ENCODE measurements at places on chromosomes 3 and 15. TPM values are rescaled to one million over a fixed set of nuclear protein-coding genes. Genes with fewer than 3 reads are reported as not detected.

DNA sequence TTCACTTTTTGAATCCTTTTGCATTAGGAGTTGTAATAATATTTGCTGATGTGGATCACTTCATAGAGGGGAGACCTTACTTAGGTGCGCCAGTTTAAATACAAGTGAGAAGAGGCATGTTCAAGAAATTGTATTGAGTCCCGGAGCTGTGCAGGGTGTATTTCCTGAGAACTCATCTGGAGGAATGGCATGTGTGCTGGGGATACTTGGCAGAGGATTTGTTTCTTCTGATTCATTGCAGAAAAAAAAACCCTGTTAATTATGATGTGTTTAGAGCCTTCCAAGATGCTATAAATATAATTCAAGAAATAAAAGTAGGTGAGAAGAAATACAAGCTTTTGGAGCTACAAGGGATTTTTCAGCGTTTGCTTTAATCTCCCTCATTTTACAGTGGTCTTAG is 97.6 kb downstream of the TPRG1 start:
- DNase-seq = no peak

DNA sequence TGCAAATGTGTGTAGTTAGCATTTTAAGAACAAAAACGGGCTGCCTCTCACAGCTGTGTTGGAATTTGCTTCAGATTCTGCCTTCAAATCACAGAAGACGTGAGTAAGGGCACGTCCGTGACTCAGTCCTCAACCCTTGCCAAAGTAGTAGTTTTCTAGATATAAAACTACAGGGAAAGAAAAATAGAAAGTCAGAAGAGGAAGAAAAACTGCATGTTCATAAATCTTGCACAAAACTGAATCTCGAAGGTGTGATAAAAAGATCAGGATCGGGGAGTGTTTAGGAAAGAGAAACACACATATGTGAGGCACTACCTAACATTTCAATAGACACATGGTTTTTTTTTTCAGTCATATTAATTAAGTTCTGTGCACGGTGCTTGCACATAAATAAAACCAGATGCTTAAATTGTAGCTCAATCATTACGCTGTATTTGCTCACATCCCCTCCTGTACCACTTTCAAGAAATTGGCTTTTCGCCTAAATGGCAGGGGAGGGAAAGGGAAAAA is 71.7 kb downstream of the P3H2 start:
- DNase-seq = peak; percentile 46

GRCh38 chr3:152511904-152512303 is 243.2 kb downstream of the MBNL1 start:
- DNase-seq = no peak

GRCh38 chr3:16524196-16524595 is 10.7 kb upstream of the RFTN1 start:
- no peak for DNase-seq

- no peak for DNase-seq
Observed at GRCh38 chr3:46183330-46183729, 24.8 kb downstream of the CCR1 start.

- peak; percentile 30 for DNase-seq
Observed at GRCh38 chr3:101816215-101817149, 32.8 kb upstream of the NFKBIZ start.

- DNase-seq = no peak
Observed at GRCh38 chr15:31376511-31376910, 49.9 kb downstream of the KLF13 start.

DNA sequence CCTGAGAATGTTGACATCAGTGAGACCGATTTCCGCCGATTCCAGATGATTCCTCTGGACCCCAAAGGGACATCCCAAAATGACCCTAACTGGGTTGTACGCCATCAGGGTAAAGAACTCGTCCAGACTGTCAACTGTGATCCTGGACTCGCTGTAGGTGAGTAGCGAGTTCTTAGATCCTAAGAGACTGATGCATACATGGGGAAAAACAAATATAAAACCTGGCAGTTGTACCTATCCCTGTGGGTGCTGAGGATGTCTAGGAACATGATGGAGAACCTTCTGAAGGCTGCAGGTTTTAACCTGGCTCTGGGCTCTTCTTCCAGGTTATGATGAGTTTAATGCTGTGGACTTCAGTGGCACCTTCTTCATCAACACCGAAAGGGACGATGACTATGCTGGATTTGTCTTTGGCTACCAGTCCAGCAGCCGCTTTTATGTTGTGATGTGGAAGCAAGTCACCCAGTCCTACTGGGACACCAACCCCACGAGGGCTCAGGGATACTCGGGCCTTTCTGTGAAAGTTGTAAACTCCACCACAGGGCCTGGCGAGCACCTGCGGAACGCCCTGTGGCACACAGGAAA is 12.3 kb downstream of the THBS1 start:
- peak; percentile 53 for DNase-seq

GRCh38 chr3:60330107-60330506 is 921.1 kb downstream of the FHIT start:
- DNase-seq = no peak

DNA sequence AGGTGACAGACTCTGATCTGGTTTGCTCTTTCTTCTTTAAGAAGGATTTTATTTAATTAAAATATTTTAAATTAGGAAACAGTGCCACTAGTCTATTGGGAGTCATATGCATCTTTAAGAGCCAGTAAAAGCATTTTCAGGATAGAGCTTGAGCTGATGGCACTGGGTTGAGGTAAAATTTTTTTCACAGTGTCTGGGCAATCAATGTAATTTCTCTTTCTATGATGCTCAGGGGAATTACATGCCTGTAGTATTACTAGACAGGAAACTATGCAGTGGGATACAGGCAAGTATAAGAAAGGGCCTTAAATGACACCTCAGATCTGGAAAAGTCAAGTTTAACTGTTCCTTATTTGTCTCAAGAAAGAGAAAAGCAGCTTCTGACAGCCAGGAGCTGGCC is 76.4 kb downstream of the GAP43 start:
- DNase-seq = no peak

DNA sequence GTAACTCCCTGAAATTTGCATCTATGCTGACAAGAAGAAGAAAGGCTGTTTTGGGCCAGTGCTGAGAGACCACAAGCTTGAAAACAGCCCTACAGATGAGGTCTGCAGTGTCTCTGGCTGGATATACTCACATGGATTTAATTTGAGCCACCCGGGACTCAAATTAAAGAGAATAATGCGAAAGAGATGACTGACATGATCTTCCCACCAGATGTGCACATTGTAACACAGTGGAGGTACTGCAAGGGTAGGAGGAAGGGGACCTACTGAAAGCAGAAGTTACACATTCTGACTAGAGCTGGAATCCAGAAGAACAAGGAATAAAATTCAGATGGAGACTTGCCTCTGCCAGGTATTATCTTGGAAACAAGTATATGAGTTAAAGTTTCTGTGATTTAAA is 728.3 kb upstream of the SGO1 start:
- no peak for DNase-seq

DNA sequence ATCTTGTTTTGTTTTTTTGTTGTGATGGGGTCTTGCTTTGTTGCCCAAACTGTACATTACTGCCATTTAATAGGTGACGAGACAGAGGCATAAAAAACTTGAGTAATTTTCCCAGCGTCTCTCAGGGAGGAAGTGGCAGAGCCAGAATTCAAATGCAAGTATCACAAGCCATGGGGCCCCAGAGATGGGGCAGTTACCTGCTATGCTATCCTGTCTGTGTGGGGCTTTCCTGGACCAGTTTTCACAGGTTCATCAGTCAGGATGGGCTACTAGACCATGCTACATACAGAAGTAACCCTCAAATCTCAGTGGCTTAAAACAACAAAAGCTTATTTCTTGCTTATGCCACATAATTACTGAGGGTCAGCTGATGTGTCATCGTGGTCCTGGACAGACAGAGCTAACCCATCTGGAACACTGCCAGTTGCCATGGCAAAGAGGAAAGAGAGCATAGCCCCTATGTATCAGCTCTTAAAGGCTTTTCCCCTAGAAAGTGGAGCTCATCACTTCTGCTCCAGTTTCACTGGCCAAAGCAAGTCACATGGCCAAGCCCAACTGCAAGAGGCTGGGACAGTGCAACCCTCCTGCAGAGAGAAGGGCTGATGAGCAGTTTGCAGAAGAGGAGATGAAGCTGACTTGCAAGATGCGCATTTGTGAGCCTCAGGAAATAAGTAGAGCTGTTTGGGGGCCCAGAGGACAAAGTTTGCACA is 31.7 kb upstream of the SYNM start:
- no peak for DNase-seq

DNA sequence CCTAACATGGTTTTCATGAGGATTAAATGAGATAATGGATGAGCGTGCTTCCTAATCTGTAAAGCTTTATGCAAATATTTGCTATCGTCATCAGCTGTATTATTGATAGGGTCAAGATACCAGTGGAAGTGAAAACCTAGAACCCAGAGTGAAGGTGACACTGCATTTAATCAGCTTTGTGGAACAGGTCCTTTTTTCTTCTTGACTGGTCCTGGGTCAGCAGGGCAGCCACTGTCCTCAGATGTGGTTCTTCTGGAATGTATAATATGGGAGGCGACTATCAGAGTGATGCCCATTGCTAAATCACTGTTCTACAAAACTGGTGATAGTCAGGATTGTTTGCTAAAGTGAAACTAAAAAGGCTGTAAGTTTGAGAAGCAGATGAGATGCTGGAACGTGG is 41.4 kb downstream of the SORD start:
- no peak for DNase-seq

DNA sequence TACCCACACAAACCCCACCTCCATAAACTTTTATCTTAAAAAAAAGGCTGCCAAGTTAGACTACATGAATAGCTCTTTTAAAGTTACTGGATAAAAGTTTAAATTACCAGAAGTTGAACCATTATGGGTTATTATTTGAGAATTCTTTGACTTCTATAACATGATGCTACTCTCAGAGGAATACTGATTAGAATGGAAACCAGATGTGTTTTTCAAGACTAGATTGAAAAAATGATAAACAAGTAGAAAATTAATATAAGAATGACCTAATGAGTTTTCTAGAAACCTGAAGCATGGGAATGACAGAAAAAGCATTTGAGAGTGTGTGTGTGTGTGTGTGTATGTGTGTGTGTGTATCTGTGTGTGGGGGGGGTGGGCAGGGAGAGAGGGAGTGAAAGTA is 12.4 kb upstream of the FGF7 start:
- no peak for DNase-seq

- no peak for DNase-seq
Observed at GRCh38 chr3:146781059-146781458, 175.9 kb upstream of the PLSCR5 start.

DNA sequence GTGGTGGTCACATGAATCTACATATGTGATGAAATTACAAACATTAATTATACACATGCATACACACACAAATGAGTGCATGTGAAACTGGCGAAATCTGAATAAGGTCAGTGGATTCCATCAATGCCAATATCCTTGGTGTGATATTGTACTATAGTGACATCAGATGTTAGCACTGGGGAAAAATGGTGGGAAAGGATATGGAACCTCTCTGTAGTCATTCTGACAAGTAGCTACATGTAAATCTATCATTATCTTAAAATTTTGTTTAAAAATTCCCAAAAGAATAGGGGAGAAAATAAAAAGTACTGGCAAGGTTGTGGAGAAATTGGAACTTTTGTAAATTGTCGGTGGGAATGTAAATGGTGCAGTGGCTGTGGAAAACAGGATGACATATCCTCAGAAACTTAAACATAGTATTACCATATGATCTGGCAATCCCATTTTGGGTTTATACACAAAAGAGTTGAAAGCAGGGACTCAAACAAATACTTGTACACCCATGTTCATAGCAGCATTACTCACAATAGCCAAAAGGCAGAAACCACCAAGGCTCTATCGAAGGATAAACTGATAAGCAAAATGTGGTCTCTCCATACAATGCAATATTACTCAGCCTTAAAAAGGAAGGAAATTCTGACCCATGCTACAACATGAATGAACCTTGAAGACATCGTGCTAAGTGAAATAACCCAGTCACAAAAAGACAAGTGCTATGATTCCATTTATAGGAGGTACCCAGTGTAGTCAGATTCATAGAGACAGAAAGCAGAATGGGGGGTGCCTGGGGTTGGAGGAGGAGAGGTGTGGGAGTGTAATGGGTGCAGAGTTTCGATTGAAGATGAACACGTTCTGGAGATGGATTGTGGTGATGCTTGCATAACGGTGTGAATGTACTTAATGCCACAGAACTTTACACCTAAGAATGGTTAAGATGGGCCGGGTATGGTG is 25.3 kb upstream of the HRH1 start:
- no peak for DNase-seq

DNA sequence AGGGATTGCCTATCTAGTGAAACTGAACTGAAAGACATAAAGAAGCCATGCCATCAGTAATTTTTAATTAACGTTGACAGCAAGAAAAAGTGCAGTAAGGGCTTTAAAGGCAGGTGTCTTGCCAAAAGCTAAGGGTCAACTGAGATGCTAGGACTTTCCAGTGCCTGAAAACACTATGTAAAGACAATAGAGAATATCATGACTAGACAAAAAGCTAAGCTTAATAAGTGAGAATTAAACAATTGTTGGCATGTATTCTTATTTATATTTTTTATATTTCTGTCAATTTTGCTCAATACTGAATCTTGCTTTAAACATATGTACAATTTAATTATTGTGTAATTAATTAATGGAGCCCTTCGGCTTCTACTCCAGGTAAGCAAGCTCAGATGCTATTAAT is 803.1 kb downstream of the IGSF11 start:
- DNase-seq = no peak

DNA sequence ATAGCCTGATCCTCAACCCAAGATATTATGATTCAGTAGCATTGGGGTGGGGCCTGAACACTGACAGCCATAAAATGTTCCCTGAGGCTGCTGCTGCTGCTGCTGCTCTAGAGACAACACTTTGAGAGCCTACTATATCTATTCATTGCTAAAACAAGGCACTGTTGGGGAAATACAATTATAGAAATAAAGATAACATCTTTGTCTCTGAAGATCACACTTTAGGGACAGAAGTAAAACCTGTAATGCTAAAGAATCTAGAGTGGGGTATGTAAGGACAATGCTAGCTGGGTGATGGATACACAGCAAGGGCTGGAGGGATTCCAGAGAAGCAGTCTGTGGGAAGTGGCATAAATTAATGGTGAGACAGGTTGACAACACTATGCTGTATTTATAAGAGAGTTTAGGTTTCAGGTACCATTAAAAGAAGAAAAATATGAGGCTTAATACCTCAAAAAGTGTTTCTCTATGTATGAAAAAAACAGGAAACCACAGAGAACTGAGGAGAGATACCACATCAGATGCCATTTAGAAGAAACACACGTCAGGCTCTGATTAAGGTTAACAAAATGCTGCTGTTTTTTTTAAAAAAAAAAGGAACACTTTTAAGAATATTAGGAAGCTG is 115.9 kb downstream of the CBLB start:
- DNase-seq = no peak

DNA sequence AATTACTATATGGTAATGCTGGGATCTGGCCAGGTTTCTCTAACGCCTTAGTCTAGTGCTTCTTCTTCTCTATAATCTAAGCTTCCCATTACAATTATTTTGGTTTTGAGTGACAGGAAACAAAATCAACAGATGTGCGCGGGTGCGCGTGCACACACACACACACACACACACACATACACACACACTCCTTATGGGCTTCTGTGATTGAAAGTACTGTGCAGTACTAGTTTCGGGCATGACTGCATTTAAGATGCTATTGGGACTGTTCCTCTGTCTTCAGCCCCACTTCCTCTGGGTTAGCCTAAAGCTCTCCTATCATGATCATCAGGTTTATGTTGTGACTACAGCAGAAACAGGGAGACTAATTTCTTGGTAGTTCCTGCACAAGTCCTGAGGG is 32.2 kb downstream of the EPHB1 start:
- DNase-seq = no peak

Gene GADL1
- total RNA-seq = not detected

Gene SLC27A2
- not detected for total RNA-seq

Gene CLRN1
- total RNA-seq = not detected

Gene TRNT1
- total RNA-seq = 21.3 TPM

Gene CKMT1B
- total RNA-seq = not detected

Gene GOLGA8H
- total RNA-seq = 3.3 TPM

Gene CD200R1
- not detected for total RNA-seq

Data from endothelial cell of umbilical vein (primary cell).